GM20000 (cell line): ENCODE measurements at places on chromosomes 4 and X.

- DNase-seq: no peak
Observed at GRCh38 chrX:130216320-130216719, 44.6 kb downstream of the RAB33A start.

GRCh38 chrX:10156199-10157031, at the start of gene CLCN4:
CLCN4 (plus strand) TSS chrX:10156975; CDS start chrX:10185033, 28,058 bp downstream.
- DNase-seq: peak; percentile 51

DNA sequence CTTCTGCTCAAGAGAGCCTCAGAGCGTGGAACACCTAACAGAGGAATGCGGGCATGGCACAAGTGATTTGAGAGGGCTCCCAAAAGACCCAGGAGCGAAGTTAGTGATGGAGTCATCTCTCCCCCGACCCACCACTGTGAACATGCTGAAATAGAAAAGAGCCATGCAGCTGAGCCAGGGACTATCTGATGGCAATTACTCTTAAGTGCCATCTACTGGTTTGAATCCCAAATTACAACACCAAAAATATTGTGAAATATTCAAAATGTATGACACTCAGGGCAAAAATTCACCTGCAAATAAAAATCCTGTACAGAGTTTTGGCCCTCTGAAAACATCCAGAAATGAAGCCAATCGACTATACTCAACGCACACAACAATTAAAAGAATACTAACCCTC, 2038.9 kb upstream of the ADGRL3 start:
- no peak for DNase-seq

DNA sequence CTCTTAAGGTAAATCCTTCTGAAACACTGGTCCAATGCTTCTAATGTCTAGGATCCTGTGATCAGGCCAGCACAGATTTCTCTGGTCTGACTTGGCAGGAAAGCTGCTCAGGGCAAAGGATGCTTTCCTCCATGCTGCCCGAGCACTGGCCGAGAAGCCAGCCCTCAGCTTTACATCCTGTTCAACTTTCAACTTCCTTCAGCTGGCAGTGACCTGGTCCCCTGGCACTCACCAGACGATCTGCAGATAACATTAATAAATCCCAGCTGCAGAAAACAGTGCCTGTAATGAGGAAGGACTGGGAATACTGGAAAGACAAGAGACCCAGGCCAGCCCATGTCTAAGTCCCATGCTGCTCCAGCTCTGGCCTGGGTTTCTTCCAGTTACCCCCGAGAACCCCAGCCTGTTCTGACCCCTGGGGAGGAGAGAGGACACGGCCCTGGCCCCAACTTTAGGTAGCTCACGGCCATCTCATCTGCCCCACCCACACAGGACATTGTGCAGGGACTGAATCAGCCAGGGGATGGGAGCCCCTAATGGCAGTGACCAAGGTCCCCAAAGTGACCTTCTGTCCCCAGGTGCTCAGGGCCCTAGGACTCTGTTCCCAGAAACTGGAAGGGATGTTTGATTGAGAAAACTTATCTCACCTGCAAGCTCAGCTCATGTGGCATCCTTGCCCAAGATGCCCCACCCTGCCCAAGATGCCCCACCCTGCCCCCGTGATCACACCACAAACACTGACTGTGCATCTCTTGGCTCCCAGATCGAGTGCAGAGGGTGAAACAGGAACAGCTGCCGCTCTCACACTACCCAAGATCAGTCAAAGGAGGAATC, 28.0 kb downstream of the JAKMIP1 start:
- DNase-seq: no peak

- DNase-seq: no peak
Observed at GRCh38 chr4:100960232-100960631, 387.1 kb downstream of the PPP3CA start.
